A549 treated with ZK216348 at 1 μM for 4 hours (cell line): ENCODE measurements at places on chromosomes 3 and 15. TPM values are rescaled to one million over a fixed set of nuclear protein-coding genes. Genes with fewer than 3 reads are reported as not detected.

Gene IGSF10
- total RNA-seq: 0.25 to 0.72 TPM (median 0.54 TPM) in 5 replicates

Gene PLA2G4D
- not detected in 5 replicates for total RNA-seq

Gene TTLL13
- 0.11 to 0.43 TPM (median 0.16 TPM) in 4 of 5 replicates, not detected in the other for total RNA-seq

Gene JMJD7
- total RNA-seq: 1.8 to 5.4 TPM (median 3.5 TPM) in 5 replicates
